ENCODE measurements at places on chromosomes 5 and 9.

DNA sequence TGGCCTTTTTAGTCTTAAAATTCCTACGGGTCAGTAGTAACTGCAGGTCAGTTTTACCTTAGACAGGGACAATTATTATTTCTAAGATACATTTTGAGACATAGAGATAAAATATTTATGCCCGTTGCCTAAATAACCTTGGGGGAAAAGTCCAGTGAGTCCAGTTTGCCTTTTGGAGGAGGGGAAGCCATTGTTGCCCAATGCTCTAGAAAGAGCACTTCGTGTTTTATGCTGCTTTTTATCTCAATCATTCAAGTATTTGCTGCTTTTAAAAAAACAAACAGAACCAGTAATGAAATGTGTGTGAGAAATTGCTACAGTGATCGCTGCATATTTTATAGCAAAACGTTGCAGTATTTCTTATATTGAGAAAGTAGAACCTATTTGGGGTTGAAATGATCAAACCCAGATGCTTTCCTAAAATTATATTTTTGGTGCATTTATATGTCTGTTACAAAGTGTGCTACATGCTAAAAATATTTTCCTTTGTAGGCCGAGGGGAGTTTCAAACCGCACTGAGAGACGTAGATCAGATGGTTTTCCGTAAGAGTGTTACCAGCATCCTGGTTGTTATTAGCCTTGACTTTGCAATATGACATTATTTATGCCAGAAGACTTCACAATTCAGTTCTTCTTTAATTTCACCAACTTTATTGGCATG lies 266.8 kb downstream of the AOPEP start:
- DNase-seq, result no peak

- DNase-seq, result no peak
Observed at GRCh38 chr9:110105107-110105506, 102.9 kb downstream of the C9orf152 start.

DNA sequence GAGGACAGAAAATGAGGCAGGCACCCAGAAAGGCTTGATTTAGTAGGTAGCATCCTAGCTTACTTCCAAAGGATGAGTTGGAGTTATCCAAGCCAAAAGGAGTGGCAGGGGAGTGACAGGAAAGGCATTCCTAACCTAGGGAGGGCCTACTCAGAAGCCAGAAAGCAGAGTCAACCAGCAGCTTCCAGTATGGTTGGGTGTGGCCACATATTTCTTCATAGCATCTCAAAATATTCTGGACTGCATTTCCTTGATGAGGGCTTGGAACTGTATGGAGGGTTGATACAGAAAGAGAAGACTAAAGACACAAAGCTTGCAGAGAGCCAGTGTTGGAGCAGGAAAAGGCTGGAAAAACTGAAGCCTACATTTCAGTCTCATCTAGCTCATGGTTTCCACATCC lies 656.8 kb upstream of the DMAC1 start:
- no peak for DNase-seq

DNA sequence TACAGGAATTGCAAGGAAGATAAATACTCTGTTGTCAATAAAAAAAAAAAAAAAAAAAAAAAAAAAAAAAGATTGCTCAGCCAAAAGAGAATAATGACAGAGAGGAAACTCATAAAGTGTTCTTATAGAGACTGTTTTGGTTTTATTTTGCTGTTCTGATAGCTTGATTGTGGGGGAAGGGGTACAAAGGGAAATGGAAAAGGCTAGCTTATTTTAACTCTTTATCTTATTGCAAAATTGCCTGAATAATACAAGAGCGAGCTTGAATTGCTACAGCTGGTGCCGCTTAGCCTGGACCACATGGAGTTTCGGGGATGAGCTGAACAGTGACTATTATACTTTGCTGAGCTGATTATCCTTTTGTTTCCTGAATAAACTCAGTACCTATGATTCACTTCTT lies 31.0 kb upstream of the SHISAL2B start:
- peak; percentile 25 for DNase-seq

GRCh38 chr5:53029608-53030007 lies 40.5 kb downstream of the ITGA2 start:
- no peak for DNase-seq

DNA sequence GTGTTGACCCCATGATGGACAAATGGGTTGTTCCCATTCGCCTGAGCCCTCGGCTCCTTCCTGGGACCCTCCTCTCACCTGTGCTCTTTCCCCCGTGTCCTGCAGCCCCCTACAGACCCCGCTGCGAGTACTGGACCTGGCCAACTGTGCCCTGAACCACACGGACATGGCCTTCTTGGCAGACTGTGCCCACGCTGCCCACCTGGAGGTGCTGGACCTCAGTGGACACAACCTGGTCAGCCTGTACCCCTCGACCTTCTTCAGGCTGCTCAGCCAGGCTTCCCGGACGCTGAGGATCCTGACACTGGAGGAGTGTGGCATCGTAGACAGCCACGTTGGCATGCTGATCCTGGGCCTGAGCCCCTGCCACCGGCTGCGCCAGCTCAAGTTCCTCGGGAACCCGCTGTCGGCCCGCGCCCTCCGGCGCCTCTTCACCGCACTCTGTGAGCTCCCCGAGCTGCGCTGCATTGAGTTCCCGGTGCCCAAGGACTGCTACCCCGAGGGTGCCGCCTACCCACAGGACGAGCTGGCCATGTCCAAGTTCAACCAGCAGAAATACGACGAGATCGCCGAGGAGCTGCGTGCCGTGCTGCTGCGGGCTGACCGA lies 3.4 kb downstream of the LRRC14B start:
- DNase-seq, result no peak

GRCh38 chr5:93255796-93256195 lies 325.2 kb downstream of the NR2F1-AS1 start:
- DNase-seq, result no peak

DNA sequence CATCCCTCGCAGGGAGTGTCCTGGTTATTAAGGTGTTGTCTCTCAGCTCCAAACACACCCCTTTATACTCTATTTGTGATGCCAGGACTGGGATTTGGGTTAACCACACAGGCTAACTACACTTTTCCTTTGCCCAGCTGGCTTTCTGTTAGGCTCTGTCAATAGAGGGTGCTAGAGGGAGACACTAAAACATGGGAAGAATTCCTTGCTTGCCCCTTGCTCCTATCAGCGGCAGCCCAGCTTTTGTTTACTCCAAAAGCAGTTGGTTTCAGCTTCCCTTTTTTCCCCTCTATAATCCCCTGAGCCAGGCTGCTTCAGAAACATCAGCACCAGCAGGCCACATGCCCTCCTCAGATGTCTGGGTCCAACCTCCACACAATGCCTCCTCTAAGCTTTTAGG lies 297.1 kb downstream of the KCTD16 start:
- peak; percentile 66 for DNase-seq

GRCh38 chr5:74261421-74261820 lies 379.1 kb downstream of the ENC1 start:
- DNase-seq, result no peak

DNA sequence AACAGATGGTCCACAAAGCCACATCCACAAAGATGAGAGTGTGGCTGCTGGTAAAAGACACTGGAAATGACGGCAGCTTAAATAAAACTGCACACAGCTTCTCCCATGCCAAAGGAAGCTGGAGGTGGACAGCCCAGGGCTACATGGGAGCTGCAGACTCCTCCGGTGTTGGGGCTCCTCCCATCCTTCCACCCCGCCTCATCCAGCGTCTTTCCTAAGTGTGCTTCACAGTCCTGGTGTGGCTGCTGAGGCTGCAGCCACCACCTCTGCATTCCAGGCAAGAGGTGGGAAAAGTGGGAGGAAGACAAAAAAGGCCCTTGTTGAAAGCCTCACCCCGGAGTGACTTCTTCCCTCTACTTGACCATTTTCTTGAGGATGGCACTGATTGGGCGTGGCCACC lies 37.0 kb upstream of the IRX4 start:
- no peak for DNase-seq

- DNase-seq, result no peak
Observed at GRCh38 chr5:97909541-97909940, 726.5 kb upstream of the RIOK2 start.

- DNase-seq, result peak; percentile 41
Observed at GRCh38 chr9:111897601-111898137, 1.1 kb downstream of the UGCG start.
